Ecto neural progenitor cell (in vitro differentiated cells): ENCODE measurements at places on chromosomes 12 and 14.

GRCh38 chr12:28050606-28051005, 78.1 kb upstream of the PTHLH start:
- DNase-seq: no peak

GRCh38 chr14:38481952-38482678, 226.2 kb upstream of the CLEC14A start:
- no peak for DNase-seq

- DNase-seq: no peak
Observed at GRCh38 chr14:55964091-55964490, 154.1 kb upstream of the PELI2 start.

DNA sequence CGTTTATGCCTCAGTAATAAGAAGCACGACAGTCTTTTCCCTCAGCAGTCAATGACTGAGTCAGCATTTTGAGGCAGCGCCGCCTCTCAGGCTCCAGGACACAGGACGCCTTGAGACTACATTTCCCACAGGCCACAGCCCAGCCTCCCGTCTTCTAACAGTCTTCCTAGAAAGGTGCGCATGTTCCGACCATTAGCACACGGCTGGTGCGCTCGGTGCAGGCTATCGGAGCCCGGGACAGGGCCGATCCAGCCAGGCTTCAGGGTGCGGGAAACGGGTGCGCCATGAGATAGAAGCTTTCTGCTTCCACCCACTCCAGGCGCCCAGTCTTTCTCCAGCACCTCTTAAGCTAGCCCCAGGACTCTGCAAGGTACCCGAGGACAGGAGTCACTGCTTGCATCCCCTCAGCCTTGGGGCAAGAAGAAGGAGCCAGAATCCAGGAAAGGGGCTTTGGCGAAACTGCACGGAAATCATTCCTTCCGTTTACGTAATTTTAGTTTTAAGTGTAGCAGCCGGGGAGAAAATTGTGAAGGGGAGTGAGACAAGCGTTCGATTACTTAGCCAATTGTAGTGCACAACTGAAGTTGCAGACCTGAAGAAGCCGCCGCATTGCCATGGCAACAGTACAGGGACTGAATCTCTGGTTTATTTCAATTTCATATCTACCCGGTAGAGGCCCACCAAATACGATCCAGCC, 54.0 kb downstream of the ZNF641 start:
- peak; percentile 87 for DNase-seq

DNA sequence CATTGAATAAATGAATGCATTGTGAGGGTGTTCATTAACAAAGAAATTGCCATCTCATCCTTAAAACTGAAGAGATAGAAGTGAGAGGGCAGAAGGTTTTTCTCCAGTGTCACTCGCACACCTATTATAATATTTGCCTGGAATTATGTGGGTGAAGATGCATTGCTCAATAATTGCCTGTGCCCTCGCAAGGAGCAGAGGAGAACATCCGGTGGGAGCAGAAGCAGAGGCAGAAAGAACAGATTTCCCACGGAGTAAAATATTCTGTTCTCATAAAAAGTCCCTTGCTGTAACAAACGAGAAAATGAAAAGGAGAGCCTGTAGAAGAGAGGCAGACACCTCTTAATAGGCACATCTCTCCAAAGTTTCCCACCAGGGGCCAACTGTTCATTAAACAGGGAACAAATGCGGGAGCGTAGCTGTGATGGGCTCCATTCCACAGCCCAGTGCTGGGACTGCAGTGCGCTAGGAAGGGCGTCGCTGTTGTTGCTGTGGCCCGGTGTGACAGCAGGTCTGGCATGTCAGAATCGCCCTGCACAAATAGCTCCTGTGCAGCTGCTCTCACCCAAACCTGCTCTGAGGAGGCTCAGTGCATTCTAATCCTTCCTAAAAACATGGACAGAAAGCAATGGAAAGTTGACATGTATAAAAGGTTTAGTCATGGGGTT, 359.8 kb downstream of the APAF1 start:
- peak; percentile 55 for DNase-seq

- DNase-seq: no peak
Observed at GRCh38 chr12:81835783-81836182, 76.6 kb upstream of the PPFIA2 start.

DNA sequence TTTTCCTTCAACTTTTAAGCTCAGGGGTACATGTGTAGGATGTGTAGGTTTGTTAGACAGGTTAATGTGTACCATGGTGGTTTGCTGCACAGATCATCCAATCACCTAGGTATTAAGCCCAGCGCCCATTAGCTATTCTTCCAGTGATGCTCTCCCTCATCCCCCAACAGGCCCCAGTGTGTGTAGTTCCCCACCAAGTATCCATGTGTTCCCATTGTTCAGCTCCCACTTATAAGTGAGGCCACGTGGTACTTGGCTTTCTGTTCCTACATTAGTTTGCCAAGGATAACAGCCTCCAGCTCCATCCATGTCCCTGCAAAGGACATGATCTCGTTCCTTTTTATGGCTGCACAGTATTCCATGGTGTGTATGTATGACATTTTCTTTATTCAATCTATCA, 48.6 kb upstream of the YARS2 start:
- no peak for DNase-seq

- DNase-seq: peak; percentile 67
Observed at GRCh38 chr12:67067453-67068203, 201.5 kb upstream of the CAND1 start.

- DNase-seq: no peak
Observed at GRCh38 chr12:3571323-3571722, 80.3 kb downstream of the PRMT8 start.
